Nucleus accumbens (tissue), 56 donors: ENCODE measurements at places on chromosomes 5 and 9.
A peak's percentile ranks its signal among the peaks of the same experiment; 100 is the strongest.

- DNase-seq, result no peak
Measured at GRCh38 chr9:68951879-68952659, 61.8 kb downstream of the PRKACG start.

- no peak for DNase-seq
Measured at GRCh38 chr5:80816590-80816989, 143.6 kb upstream of the RASGRF2 start.

DNA sequence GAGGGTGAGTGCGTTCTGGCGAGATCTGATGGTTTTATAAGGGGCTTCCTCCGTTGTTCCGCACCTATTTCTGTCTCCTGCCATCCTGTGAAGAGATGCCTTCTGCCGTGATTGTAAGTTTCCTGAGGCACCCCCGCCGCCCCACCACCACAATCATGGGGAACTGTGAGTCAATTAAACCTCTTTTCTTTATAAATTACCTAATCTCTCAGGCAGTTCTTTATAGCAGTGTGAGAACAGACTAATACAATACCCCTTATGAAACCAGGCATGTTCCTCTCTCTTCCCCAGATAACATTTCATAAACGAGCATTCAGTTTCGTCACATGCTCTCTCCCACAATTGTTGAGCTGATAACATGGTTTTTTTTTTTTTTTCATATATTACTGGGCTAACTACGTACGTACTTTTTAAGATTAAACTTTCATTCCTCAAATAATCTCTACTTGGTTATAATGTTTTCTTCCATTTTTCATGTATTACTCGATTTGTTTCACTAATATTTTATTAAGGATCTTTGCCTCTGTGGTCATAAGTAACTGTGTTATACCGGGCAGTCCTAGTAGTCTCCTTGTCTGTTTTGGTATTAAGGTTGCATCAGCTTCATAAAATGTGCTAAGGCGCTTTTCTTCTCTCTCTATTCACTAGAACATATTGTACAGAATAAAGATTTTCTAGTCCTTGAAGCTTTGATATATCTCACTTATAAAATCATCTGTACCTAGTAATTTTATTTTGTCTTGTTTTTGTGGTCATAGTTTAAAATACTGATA lies 64.9 kb upstream of the MVB12B start:
- no peak for DNase-seq

DNA sequence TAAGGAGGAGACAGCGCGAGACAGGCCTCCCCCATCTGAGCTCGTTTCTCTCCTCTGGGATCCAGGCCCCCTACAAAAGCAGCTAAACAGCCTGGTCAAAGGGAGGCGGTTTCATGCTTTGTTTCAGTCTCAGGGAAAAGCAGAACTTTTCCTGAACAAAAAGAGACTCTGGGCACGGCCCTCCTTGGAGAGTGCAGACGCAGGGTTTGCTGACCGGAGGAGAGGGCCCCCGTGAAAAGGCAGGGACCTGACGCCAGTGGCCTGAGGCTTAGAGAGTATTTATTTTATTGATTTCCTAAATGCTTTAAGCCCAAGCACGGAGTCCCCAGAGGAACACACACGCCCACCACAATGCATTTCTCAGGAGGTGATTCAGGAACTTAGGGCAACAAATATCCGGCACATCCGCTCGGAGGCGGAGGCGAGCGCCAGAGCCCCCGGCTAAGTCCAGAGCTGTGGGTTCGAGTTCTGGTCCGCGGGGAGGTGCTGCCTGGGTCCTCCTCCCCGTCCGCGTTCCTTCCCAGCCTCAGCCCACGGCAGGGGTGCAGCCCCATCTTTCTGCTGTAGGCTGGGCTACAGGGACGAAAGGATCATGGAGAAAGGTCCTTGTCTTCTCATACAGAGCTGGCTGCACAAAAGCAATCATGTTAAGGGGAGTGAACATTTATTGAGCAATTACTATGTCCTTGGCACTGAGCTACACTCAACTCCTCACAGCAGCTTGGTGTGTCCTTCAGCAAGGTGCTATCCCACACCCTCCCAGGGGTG lies 40.0 kb downstream of the PTGES start:
- no peak for DNase-seq

DNA sequence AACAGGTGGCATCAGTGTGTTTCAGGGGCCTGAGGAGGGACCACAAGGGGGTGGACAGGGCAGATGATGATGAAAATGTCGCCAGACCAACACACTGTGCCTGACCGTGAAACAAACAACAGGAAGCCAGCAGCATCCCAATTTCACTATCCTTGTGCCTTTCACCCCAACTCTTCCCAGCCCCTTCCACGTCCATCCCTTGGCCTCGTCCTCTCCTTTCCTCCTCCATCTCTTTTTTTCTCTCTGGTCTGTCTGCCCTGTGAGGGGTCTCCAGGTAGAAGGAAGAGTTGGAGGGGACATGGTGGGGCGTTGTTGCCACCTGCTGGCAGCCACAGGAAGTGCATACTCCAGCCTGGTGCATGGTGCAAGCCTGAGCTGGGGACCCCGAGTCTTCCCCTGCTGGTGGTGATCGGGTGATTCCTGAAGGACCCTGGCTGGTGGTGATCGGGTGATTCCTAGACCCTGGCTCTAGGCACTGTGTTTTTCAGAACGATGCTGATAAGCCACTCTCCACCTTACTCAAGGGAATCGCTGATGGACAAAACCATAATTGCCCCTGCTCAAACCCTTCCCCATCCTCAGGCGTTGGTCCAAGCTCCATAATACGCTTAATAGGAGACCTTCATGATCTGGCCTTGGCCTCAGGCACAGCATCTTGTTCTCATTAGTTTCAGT lies 21.7 kb upstream of the NSD1 start:
- DNase-seq, result peak; percentile 41

- DNase-seq, result no peak
Measured at GRCh38 chr5:29389993-29390392, 1803.5 kb upstream of the CDH6 start.

GRCh38 chr9:93198117-93198837 lies 14.3 kb downstream of the WNK2 start:
- no peak for DNase-seq

DNA sequence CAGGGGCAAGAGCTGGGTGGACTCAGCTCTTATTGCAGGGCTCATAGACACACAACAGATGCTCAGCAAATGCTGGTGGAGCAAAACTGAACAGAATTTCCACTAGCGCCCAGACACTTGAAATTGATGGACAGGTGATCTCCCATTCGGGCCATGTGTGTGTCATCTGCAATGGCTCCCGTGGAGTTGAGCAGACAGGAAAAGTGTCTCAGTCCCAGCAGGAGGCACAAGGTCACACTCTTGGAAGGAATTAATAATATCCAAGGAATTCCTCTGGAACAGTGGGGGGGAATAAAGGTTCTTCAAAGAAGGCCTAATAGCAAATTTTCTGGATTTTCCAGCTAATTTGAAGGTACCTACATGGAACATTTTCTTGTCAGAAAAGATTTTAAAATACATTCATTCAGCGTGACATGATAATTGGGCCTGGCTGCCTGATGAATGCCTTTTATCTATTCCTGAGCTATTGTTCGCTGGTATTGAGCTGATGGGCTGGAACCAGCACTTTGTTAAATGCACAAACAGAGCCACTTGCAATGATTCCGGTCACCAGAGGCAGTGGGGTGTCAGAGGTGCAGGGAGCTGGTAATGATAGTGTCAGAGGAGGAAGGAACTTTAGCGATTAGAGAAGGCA lies 31.5 kb upstream of the ALDH1B1 start:
- DNase-seq, result peak; percentile 16

GRCh38 chr9:125495172-125496119 lies 211.6 kb downstream of the MAPKAP1 start:
- DNase-seq, result no peak

DNA sequence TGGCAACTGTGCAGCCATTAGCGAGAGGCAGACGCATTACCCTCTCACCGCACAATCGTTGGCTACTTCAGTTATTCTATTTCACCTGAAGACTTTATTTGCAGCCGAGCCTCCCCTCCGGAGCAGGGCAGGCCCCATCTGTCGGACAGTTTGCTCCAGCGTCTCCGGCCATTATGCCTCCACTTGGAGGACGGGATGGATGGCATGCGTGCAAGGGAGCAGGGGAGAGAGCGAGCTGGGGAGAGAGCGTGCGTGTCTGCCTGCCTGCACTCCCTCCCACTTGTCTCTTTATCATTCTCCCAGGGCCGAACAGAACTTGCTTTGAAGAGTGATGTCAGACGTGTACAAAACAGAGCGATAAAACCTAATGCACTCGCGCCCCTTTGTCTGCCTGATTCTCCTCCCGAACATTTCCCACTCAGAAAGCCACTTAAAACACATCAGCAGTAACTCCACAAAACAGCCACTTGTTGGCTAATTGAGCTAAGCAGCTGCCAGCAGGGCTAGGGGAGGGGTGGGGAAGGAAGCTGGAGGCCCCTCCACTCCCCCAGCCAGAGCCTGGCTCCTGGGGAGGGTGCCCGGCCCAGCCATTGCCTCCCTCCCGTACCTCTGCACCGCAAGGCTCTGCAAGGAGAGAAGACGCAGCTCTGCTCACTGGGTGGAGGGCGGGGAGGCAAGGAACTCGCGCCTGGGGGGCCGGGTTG lies 43.4 kb upstream of the FUBP3 start:
- no peak for DNase-seq

GRCh38 chr9:37706290-37706689 lies 47.3 kb upstream of the TRMT10B start:
- DNase-seq, result no peak

DNA sequence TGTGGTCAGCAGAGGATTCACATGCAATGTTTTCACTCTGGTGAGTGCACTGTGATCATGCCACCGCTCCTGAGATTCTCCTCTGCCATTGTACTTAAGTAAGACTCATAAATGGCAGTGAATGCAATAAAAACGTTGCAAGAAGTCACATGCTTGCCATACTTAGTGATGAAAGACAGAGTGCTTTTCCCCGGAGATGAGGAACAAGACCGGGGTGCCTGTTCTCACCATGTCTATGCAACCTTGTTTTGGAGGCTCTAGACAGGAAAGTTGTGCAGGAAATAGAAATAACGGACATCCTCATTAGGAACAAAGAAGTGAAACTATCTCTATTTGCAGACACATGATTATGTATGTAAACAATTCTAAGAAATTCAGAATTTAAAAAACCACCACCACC lies 84.7 kb upstream of the IRX2 start:
- no peak for DNase-seq

GRCh38 chr9:32551276-32552051 lies 663 bp upstream of the SMIM27 start:
- DNase-seq, result no peak

GRCh38 chr9:91758491-91758981 lies 191.5 kb downstream of the ROR2 start:
- DNase-seq, result no peak

DNA sequence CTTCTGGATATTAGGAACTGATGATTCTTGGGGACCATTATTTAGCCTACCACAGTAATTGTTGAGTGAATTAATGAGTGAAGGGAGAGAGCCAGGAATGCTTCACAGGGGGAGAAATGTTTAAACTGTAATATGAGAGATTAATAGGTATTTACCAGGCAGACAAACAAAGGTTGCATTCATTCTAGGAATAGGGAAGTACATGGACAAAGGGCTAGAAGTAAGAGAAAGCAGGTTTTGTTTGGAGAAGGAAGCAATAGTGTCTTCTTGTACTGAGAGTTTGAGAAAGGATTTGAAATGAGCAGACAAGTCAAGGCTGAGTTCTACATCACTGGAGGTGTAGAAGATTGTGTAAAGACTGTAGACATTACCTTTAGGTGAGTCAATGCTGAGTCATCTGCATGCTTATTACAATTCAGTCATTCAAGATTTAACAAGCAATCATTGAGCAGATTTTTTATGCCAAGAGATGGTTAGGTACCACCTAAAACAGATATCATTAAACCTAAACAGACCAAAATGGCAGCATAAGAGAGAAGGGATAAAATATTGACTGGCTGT lies 8.0 kb downstream of the TAF1L start:
- DNase-seq, result no peak

DNA sequence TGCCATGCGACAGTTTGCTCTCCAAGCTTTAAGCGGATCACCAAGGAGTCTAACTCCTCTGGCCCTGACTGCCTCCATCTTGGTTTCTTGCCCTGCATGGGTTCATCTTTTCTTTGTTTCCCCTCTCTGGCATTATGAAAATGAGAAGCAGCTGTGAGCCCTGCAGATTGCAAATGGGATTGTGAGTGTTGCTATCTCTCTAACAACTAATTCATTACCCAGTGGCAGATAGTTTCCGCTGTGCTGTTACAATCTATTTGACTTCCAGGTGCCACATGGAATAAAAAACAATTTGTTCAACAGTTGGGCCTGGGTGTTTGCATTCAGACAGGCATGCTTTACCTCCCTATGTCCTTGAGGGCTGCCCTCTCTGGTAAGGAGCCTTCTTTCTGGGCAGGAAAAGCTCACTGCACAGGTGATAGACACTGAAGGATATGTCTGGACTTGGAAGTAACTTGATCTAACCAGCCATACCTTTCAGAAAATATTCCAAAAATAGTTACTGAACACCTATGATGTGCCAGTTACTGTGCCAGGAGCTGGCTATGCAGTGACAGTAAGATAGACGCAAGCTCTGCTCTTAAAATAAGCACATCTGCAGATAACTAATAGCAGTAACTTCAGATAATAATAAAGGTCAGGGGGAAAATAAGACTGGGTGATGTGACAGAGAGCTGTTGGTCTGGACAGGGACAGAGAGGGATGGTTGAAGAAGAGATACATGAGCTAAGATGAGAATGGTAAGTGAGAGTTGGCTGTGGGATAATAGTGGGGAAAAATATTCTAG lies 40.1 kb downstream of the GRIA1 start:
- no peak for DNase-seq

DNA sequence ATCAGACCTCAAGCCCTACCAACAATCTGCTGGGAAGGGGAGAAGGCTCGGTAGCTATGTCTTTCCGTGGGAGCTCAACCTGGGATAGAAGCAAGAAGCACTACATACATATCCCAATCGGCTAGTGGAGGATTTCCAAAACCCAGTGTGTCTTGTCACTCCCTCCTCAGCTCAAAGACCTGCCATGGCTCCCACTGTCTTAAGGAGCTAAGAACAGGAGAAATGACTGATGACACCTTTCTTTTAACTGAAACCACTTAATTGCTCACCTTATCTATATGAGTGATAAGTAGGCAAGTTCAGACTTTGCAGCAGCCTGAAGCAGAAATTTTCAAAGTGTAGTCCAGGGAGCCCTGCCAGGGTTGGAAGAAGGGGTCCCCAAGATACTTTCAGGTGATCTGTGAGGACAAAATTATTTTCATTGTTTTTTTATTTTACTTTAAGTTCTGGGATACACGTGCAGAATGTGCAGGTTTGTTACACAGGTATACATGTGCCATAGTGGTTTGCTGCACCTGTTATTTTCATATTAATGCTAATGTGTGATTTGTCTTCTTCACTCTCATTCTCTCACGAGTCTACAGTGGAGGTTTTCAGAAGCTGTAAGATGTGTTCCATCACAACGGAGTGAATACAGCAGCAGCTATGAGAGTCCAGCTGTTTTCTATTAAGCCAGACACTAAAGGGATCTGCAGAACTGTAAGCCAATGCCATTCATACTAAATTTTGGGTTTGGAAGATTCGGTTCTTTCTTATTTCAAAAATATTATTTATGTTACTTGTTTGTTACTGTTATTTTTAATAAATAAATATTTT lies 41.4 kb downstream of the PAX5 start:
- DNase-seq, result no peak

GRCh38 chr5:56637321-56637920 lies 177.9 kb upstream of the MAP3K1 start:
- DNase-seq, result no peak
